ENCODE measurements at places on chromosomes 6 and 20.

- peak; percentile 68 for DNase-seq
Observed at GRCh38 chr6:32047084-32047478, 8.9 kb downstream of the CYP21A2 start.

DNA sequence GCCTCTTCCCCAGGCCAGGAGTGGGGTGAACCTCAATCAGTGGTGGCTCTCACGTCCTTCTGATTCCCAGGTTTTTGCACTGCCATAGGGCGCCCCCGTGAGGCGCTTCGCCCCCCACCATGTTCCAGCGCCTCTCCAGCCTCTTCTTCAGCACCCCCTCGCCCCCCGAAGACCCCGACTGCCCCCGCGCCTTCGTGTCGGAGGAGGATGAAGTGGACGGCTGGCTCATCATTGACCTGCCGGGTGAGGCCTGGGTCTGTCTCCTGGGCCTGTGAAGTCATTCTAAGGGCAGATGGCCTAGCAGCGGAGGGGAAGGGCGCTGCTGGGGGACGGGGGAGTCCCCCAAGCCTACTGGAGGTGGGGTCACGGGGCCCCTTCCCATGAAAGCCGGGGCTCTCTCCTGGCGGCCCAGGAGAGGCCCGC lies 4.5 kb downstream of the TP53INP2 start:
- DNase-seq, result peak; percentile 89

DNA sequence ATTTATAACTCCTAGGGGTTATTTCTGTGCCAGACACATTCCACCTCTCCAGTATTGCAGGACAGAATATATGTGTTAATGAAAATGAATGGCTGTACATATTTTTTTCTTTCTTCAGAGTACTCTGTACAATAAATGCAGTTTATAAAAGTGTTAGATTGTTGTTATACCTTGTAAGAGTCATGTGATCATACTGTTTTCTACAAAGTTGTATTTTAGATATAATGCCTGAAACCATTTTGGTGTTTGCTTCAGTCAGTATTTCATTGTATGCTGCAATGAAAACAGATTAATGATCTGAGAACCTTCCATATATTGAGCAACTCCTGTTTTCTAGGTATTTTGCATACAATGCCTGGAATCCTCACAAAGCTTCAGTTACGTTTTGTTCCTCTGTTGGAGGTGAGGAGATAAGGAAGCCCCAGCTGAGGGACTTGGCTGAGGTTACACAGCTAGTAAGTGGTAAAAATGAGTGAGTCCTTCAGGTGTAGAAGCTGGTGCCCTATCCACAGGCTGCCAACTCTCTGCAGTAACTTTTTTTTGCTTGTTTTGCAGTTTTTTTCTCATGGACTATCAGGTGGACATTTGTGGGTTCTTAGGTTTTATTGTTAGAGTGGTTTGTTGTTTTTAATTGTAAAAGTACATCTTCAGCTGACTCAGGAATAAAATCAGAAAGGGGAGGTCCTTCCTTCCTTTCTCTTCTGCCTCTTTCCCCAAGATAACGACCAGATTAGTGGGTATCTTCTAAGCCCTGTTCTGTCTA lies 11.6 kb downstream of the PDCD2 start:
- no peak for DNase-seq

DNA sequence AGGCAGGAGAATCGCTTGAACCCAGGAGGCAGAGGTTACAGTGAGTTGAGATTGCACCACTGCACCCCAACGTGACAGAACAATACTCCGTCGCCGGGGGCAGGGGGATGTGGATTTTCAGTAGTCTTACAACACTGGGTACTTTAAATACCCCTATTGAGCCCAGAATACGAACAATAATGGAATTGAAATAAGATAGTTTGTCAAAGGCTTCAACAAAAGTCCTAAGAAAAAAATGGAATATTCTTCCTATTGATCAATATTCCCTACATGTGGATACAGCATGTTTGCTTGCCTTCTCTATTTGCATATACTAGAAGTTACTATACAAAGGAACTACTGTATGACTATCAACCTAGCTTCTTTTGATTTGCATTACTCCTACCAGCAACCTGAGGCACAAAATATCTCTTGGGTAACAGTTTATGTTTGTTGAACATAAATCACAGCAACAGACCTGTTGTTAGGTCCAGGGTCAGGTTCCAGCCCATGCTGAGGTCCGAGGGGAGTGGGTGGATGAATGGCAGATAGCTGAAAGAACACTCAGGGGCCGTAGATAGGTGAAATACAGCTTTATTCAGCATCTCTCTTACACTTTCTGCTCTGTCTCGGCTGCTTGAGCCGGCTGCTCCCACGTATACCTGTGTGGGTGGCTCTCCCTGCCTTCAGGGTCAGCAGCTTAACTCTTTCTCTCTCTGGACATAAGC lies 23.8 kb downstream of the MAN1A1 start:
- no peak for DNase-seq

- DNase-seq, result no peak
Observed at GRCh38 chr6:6588064-6588923, at the start of gene LY86. LY86 (plus strand) TSS chr6:6588720; CDS start chr6:6588735, 15 bp downstream.

- DNase-seq, result no peak
Observed at GRCh38 chr6:9224539-9224938, 789.2 kb upstream of the SLC35B3 start.

GRCh38 chr6:146887447-146888077 lies 288.8 kb downstream of the ADGB start:
- no peak for DNase-seq

- DNase-seq, result no peak
Observed at GRCh38 chr6:94144807-94145206, 725.4 kb upstream of the EPHA7 start.
